GM13976 (cell line): ENCODE measurements at places on chromosomes 16 and 17.
A peak's percentile ranks its signal among the peaks of the same experiment; 100 is the strongest.

- no peak for DNase-seq
Observed at GRCh38 chr16:46927273-46927672, 43.1 kb downstream of the GPT2 start.

- DNase-seq, result no peak
Observed at GRCh38 chr17:1116602-1117001, 63.2 kb downstream of the ABR start.

DNA sequence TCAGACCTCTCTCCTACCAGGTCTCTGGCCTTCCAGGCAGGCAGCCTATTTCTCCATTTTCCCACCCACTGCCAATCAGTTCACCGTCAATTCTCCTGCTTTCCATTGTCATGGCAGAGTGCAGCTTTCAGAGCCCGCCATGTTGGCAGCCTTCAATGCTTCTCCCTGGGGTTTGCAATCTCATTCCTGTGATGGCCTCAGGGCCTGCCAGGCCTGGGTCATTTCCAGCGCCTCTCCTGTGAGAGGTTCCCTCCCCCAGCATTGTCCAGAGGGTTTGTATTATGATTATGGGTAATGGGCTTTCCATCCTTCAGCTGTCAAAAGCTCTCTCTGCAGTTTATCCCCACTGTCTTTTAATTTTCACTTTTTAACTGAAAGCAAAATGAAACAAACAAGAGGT lies 716.6 kb upstream of the CDH8 start:
- DNase-seq, result no peak

DNA sequence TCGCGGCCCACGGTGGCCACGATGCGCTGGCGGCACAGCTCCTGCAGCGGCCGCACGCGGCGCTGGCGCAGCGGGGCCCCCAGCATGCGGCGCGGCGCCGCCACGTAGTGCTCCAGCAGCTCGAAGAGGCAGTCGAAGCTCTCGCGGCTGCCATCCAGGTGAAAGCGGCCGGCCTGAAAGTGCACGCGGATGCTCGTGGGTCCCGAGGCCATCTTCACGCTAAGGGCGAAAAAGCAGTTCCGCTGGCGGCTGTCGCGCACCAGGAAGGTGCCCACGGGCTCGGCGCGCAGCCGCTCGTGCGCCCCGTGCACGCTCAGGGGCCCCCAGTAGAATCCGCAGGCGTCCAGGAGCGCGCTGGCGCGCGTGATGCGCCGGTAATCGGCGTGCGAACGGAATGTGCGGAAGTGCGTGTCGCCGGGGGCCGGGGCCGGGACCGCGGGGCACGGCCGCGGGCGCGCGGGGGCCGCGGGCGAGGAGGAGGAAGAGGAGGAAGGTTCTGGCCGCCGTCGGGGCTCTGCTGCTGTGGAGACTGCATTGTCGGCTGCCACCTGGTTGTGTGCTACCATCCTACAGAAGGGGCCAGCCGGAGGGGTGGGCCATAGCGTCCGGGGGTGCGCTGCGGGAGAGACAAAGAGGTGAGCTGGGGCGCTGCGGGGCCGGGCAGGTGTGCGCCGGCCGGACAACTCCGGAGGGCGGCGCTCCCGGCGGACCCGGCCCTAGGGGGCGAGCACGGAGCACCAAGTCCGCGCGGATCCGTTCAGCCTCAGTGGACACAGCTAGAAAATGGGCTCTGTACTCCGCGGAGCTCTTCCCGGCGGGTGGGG lies 879 bp downstream of the SOCS1 start:
- DNase-seq, result peak; percentile 51

- DNase-seq, result no peak
Observed at GRCh38 chr17:28344435-28344901, 8.9 kb downstream of the TNFAIP1 start.

DNA sequence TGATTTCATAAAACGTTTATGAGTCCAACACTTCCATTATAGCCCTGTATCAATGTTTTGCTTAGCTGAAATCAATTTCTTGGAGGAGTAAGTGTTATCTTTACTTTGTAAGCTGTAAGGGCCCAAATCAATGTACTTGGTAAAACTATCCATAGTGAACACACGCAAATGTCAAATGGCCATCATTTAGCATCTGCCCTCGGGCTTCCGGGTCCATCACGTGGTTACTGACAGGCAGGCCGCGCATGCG lies 687 bp upstream of the NARF start:
- DNase-seq, result peak; percentile 94

DNA sequence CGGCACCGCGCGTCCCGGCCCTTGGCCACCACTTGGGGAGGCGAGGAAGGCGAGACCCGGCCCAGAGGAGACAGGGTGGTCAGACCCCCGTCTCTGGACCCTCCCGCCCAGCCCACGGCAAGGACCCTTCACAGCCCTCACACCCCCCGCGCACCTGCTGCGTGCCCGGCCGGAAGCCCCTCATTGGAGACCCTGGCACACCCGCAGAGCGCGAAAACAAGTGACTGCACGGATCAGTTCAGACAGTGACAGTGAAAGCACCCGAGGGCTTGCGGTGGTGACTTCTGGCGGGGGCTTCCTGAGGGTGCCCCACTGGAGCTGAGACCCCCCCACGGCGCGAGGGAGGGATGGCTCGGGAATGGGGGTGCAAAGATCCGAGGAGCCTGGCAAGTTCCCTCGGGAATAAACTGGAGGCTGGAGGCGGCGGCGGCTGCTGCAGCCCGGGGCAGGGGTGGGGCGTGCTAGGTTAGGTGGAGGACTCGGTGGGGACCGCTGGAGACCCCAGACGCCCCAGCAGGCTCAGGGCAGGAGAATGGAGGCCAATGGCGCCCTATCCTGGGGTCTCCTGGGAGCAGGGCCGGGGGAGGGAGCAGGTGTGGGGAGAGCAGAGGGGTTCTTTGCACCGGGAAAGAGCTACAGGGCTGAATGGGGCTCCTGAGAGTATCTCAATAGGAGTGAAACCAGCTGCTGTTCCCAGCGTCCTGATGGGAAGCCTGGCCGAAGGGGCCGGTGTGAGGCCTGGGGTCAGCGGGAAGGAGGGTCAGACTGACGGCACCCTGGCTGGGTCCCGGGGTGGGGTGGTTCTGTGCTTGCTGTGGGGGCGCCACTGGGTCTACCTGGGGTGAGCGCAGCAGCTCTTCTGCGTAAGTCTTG lies 824 bp upstream of the FBXL16 start:
- DNase-seq, result no peak

GRCh38 chr16:72751076-72751475 lies 296.9 kb downstream of the ZFHX3 start:
- no peak for DNase-seq

DNA sequence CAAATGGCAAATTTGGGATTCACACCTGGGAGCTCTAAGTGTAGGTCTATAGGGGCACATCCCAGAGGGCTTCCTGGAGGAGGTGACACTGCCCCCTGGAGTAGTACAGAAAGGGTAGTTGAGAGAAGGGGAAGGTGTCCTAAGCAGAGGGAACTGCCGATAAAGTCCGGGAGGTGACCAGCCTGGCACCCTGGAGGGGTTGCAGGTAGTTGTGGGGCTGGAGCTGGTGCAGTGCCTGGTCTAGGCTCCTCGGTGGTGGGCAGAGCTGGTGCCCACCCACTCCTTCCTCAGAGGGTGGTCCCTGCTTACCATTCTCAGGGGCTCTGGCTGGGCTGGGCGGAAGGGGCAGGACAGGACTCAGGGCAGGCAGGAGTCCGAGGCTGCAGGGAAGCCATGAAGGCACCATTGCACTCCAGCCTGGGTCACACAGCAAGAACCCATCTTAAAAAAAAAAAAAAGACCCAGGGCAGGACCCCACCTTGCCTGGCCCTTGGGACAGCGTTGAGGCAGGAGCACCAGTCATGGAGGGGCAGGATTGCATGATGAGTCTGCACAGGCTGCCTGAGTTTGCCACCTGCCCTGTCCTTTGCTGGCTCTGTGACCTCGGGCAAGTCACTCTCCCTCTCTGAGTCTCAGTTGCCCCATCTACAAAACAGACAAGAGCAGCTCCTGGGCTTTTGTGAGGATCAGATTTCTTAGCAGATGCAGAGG lies 43.8 kb downstream of the LAT start:
- no peak for DNase-seq

DNA sequence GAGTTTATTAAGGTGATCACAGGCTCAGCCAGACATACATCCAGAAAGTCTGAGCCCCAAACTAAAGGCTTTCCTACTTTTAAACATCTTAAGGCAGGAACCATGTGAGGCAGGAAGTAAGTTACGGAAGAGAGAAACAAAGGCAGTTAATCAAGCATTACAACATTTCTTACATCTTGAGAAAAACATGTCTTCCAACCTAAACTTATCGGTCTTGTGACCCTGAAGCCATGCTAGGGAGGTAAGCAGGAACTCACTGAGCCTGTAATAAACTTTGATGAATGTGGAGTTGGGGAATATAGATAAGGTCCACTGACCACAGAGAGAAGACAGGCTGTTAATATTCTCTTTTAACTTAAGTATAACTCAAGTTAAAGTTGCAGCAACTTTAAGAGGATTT lies 3.5 kb upstream of the ACSM3 start:
- DNase-seq, result no peak

DNA sequence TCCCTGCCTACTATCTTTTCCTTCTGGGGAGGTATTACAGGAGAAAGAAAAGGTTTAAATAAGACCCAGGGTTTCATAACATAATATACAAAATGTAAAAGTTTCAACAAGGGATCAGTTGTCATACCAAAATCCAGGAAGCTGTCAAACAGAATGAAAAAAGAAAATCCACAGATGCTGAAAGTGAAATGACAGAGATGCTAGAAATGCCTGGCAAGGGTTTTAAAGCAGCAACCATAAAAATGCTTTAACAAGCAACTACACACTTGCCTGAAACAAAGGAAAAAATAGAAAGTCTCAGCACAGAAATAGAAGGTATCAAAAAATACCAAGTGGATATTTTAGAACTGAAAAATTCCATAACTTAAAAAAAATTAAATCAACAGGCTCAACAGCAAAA lies 105.0 kb downstream of the C16orf78 start:
- DNase-seq, result no peak

DNA sequence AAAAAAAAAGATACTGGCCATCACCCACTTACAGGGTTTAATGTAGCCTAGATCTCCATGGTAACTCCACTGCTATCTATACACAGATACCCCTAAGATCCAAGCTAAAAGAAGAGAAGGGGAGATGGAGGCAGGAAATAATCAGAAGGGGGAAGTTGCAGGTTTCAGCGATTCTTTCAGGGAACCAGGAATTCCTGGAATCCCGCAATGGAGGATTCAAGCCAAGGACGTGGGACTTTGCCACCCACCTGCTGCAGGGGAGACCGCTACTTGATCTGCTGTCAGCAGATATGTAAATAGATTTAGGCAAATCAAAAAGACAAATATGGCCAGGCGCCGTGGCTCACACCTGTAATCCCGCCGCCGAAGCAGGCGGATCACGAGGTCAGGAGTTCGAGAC lies 121.1 kb downstream of the AIPL1 start:
- DNase-seq, result no peak

DNA sequence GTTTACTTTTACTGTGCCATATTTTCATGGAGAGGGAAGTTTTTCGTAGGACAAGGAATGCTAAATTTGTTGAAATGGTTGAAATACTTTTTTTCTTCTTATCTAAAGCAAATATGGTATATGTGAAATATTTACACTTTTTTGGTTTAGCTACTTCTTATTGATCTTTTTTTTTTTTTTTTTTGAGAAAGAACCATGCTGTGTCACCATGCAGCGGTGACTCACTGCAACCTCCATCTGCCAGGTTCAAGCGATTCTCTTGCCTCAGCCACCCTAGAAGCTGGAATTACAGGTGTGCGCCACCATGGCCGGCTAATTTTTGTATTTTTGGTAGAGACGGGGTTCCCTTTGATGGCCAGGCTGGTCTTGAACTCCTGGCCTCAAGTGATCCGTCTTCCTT lies 100.5 kb downstream of the FTO start:
- no peak for DNase-seq

DNA sequence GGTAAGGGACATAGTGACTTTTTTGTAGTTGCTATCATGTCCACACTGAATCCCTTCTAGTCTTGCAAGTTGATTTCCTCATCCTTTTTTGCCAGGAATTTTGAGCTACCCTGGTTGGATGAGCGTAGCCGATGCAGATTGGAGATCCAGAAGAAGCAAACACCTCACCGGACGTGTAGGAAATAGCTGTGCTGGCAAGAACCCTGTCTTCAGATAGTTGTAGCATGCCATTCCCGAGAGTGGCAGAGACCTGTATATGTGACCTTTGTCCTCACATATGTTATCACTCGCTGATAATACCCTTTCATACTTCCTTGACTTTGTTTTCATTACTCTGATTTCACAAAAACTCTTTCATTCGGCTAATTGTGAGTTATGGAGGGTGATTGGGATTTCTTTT lies 6.2 kb upstream of the CASC3 start:
- DNase-seq, result no peak

GRCh38 chr16:50244504-50245416 lies 21.6 kb upstream of the ADCY7 start:
- no peak for DNase-seq

DNA sequence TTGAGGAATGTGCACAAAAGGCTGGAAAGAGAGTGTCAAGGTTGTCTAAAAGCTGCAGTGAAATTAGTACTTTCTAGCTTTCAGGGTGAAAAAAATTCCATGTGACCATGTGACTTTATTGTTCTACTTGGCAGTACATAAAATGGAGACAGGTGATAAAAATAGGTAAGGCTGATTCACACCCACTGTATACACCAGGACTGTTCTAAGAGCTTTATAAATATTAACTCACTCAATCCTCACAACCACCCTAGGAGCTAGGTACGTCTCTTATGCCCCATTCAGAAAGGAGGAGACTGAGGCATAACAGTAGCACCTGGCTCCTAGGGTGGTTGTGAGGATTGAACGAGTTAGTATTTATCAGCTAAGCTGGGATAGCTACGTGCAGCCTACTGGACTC lies 28.2 kb upstream of the DNAH17 start:
- no peak for DNase-seq

DNA sequence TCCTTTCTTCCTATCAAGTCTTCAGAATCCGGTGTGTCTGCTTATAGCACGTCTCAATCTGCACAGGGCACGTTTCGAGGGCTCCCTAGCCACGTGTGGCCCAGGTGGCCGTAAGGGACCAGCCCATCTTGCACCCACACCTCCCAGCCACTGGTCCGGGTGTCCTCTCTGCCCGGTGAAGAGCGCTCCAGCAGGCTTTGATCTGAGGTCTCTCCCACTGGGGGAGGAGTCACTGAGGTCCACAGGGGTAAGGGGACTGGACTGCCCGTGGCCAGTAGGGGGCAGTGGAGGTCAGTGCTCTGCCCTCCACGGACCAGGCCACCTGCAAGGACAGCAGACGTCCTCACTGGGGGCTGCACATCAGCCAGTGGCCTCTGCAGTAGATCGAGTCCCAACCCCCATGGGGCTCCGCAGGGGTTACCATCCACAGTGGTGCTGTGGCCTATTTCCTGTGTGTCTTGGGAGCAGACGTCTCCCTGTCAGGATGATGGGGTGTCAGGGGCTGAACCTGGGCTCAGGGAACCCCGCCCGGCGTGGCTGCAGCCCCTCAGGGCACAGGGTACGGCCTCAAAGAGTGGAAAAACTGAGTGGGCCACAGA lies 204.1 kb upstream of the CIBAR2 start:
- peak; percentile 84 for DNase-seq

GRCh38 chr17:7445619-7445968 lies 733 bp downstream of the CHRNB1 start:
- peak; percentile 66 for DNase-seq

DNA sequence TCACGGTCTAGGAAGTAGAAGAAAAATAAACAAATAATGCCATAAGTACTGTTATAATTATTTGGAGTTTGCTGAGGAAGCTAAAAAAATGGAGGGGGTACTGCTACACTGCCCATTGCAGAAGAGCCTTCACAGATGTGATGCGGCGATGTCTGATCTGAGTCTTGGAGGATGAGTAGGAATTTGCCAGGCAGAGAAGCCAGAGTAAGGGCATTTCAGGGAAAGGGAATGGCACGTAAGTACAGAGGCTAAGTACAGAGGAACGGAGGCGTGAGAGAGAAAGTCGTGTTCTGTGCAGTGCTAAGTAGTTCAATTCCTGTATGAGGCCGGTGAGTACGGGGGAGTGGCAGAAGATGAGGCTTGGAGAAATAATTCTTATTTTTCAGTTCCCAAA lies 741 bp upstream of the GRB2 start:
- no peak for DNase-seq
